Cardiac septum (tissue), 1 donor: ENCODE measurements at places on chromosomes 7 and 10. TPM values are rescaled to one million over a fixed set of nuclear protein-coding genes. Genes with fewer than 3 reads are reported as not detected.

- DNase-seq, result no peak
These were observed 79.0 kb upstream of the NFE2L3 start for GRCh38 chr7:26073041-26073440.

GRCh38 chr7:18552943-18553604 is 57.5 kb downstream of the HDAC9 start:
- no peak for DNase-seq

DNA sequence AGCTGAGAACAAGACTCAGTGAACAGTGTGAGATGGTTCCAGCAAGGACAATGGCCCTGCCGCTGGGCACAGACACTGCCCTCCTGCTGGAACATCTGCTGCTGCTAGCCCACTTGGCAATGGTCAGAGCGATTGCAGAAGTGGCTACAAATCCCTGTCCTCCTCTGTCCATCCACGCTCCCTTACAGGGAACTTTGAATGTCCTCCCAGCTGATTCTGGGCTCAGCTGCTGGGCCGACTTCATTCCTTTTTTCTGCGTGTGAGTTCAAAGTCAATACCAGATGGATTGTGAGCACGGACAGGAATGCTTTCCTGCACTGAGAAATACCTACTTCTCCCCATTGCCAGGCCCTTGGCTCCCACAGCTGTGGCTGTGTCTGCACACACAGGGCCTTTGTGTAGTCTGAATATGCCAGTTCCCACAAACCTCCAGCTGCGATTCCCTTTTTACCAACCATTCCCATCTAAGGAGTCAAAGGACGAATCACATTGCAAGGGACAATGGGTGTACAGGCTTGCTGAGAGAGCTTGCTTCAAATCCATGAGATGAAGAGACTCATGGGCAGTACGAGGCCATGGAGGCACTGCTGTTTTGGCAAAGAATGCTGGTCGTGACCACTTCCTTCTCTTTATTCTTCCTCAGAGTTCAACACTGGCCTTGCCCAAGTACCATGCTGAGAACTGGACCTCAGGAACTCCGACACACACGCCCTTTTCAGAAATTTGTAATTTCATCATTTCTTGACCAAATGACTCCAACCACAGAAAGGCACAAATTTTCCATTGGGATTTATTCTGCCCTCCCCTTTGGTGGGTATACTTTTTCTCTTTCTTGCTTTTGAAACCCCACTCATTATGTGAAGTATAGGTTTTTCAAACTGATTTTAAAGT is 44.2 kb downstream of the BPGM start:
- no peak for DNase-seq

GRCh38 chr10:28661035-28661434 is 16.3 kb upstream of the BAMBI start:
- no peak for DNase-seq

DNA sequence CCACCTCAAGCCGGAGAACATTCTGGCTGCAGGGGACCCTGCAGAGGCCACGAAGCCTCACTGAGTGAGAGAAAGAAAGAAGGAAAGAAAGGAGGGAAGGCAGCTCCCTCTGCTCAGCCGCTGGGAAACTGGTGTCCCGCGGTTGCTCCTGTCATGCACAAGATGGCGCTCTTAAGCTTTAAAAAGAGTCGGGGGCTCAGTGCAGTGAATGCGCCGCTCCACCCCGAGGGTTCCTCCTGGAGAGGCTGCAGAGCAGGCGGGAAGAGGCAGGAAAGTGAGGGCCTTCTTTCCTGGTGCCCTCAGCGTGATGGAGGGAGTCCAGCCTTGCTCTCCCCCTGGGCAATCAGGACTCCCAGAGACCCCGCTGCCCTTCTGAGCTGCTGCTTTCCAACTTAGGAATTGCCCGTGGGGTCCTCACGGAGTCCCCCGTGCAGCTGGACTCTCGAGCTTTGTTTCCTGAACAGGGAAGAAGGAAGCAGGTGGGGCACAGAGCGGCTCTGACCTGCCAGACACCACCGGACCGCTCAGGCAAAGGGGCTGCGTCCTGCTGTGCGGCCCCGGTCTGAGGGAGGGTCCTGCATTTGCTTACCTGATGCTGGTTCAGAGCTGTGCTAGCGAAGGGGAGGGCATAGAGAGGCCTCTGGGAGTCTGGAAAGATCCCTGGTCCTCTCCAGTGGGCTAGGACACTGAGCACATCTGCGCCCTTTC is 141.9 kb upstream of the MKI67 start:
- no peak for DNase-seq

DNA sequence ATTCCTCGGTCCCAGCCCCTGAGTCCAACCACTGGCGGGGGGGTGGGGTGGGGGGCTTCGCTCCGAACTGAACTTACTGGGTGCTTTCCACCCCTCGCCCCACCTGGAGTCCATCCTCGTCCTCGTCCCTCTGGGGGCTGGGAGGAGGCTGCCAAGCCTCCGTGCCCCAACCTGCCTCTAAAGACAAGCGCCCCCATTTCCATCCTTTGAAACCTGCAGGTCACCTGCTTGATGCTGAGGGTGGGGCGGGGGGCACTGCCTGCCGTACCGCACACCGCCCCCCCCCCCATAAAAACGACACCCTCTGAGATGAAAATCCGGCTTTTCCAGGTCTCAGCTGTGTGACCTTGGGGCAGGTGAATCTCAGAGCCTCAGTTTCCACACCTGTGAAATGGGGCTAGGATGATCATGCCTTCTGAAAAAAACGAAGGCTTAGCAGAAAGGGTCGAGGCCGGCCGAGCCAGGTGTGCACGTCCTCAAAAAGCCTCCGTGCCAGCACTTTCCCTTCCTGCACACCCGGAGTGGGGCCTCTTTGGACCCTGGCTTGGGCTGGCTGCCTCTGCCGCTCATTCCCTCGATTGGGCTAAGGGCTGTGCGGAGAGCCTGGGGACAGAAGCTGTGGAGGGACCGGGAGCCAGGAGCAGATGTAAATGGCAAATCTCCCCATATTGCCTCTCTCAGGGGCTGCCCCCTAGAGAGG is 967 bp downstream of the ELFN1 start:
- DNase-seq, result peak; percentile 62

GRCh38 chr7:116548506-116548905 is 23.7 kb downstream of the CAV1 start:
- DNase-seq, result no peak

DNA sequence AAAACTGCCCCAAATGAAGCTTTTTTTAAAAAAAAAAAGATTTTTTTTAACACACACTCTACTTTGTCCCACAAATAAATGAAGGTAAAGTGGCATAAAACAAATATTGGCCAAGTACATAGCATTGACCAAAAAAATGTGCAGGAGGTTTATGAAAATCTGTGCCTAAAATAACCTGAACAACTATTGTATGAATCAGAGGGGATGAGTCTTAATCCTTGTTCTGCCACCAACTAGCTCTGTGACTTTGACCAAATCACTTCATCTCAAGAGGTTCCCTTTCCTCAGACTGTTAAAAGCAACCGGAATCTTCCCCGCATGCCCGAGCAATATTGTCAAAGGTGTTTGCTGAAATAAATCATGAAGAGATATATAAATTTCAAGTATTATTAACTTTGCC is 150.4 kb upstream of the NEBL start:
- no peak for DNase-seq

- no peak for DNase-seq
These were observed 45.5 kb upstream of the TARP start for GRCh38 chr7:38318803-38319416.

GRCh38 chr10:12717981-12718707 is 283.4 kb downstream of the CCDC3 start:
- DNase-seq, result no peak

DNA sequence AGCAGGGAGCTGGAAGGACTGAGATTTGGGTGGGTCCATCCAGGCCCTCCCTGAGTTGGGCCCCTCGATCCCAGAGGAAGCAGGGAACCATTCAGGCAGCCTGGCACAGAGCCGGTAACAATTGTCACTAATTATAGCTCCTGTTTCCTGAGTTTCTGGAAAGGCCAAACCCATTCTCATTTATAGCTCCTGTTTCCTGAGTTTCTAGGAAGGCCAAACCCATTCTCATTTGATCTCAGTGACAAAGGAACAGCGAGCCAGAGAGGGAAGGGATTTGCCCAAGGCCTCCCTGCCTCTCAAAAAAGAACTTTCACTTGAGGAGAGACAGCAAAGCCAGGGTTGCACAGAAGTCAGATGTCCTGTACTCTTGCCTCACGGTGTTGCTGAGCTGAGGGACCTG is 521.9 kb downstream of the TYW1 start:
- peak; percentile 83 for DNase-seq

GRCh38 chr7:10632712-10633111 is 341.0 kb upstream of the PHF14 start:
- DNase-seq, result no peak

- DNase-seq, result no peak
These were observed 19.1 kb downstream of the GPRIN2 start for GRCh38 chr10:46537309-46537708.

- no peak for DNase-seq
These were observed 7.2 kb downstream of the FAM133B start for GRCh38 chr7:92582948-92583347.

TCTN3 gene
- 12.4 TPM for total RNA-seq

TAS2R5 gene
- 0.40 TPM for total RNA-seq

DCLRE1A gene
- total RNA-seq, result 5.4 TPM

TFR2 gene
- 0.13 TPM for total RNA-seq

PHYHIPL gene
- total RNA-seq, result 0.19 TPM

SMIM30 gene
- 127 TPM for total RNA-seq

CRHR2 gene
- total RNA-seq, result 0.57 TPM

AHR gene
- total RNA-seq, result 44.1 TPM

UMAD1 gene
- 16.3 TPM for total RNA-seq
